T-helper 2 cell (primary cell): ENCODE measurements at places on chromosomes 6 and 20.

GRCh38 chr20:44218446-44218845, 7.9 kb upstream of the OSER1 start:
- peak; percentile 48 for DNase-seq

DNA sequence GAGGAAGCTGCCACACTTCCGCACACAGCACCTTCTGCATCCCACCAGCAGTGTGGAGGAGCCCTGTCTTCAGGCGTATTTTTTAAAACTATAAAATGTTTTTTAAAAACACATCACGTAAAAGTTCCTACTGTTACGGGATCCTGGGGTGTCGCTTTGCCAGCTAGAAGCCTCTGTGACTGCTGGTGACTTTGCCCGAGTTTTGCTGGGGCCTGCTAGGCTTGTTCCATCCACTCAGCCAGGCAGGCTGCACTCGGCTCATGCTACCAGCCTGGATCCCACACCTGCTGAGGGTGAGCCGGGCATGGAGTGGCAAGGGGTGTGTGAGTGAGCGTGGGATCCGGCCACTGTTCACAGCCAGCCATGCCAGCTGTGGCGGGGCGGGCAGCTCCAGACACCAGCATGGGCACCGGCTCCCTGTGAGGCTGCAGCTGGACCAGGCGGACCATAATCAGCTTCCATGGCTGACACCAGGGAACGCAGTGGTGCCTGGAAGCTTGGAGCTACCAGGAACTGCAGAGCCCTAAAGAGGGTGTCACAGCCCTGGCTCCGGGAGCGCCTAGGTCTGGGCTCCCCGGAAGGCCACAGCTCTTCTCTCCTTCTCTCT, 12.3 kb upstream of the SLCO4A1 start:
- DNase-seq: no peak

DNA sequence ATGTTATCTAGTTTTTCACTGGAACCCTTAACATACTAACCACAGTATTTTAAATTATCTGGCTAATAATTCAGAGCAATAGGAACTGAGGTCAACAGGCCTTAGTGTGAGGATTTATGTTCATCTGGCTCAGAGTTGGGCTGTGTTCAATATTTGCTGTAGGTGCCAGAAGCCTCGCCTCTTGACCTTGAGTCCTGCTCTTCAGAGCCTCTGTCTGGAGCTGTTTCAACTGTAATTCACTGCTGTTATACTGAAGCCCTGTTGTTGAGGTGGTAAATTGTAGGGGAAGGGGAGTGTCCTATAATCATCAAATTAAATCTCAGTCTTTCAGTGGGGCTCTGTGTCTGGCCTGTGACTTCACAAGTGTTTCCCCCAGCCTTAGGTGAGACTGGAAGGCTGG, 184.4 kb downstream of the CDH26 start:
- no peak for DNase-seq

GRCh38 chr6:110662490-110663211, 152.6 kb downstream of the CDK19 start:
- no peak for DNase-seq

DNA sequence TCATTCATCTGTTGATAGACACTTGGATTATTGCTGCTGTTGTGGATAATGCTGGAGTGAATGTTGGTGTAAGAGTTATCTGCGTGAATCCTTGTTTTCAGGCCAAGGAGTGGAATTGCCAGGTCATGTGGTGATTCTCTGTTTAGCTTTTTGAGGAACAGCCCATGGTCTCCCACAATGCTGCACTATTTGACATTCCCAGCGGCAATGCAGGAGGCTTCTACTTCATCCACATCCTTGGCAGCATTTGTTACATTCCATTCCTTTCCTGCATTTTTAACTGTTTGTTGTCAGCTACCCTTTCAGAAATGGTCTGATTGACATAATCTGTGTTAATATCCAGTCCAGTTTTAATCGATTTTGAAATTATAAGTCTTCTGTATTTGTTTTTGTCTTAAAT, 51.7 kb upstream of the CLDN20 start:
- no peak for DNase-seq

- DNase-seq: no peak
Measured at GRCh38 chr6:113475392-113475791, 381.8 kb upstream of the MARCKS start.

DNA sequence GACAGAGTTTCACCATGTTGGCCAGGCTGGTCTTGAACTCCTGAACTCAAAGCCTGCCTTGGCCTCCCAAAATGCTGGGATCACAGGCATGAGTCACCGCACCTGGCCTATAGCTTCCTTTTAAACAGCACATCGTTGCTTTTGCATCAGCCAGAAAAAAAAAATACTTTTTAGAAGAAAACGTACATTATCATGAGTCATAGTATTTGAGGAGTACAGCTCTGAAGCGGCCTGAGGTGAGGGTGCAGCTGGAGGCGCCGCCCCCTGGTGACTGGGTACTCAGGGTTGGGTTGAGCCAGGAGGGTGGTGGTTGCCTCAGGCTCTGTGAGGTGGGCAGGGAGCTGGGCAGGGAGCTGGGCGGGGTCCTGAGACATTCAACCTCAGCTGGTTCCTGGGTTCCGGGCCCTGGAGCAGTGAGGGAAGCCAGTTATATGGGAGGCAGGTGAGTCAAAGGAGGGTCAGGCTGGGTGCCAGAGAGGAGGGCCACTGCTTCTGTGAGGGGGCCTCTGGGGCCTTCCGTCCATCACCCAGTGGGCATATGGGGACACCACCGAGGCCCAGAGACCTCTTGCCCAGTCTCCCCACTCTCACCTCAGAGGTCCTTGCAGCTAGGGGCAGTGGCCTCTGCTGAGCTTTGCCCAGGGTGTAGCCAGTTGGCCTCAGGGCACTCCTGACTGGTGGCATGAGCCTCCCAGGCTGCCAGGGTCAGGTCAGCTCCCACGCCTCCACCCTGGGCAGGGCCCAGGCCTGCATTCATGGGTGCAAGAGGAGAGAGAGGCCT, 11.7 kb upstream of the ID1 start:
- no peak for DNase-seq

- DNase-seq: no peak
Measured at GRCh38 chr20:37516811-37517750, 4.0 kb upstream of the NNAT start.

GRCh38 chr6:35360349-35361138, 18.2 kb downstream of the PPARD start:
- no peak for DNase-seq

- no peak for DNase-seq
Measured at GRCh38 chr20:25043499-25044260, 14.3 kb downstream of the ACSS1 start.
